ENCODE measurements at places on chromosomes 1 and 21.

DNA sequence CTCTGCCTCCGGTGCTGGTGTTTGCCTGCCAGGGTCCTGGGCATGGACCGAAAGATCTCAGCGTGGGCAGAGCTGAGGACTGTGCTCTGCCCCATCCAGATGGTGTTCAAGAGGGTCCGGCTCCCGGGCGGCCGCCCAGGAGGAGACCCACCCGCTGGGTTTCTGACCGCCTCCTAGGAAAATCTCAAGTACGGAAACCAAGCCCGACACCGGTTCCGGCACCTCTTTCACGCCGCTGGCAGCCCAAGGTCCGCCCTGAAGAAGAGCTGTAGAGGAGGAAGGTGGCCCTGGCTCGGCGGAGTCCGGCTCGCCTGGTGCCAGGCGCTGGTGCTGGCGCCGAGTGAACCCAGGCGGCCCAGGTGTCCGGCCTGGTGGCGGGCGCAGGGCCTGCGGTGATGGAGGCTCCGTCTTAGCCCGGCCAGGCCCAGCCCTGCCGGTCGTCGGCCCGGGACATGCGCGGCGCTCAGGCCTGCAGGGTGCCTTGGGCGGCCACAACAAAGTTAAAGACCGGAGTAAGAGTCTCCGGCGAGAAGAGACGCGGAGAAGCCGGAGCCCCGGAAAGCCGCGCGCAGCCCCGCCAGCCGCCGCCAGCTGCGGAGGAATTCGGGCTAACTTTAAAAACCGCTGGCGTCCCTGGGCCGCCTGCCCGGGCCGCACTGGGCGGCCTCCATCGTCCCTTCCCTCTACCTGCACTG, 1.5 kb downstream of the GRIK3 start:
- no peak for DNase-seq

- peak; percentile 95 for DNase-seq
These were observed 30.4 kb downstream of the ZNF281 start for GRCh38 chr1:200379432-200379757.

DNA sequence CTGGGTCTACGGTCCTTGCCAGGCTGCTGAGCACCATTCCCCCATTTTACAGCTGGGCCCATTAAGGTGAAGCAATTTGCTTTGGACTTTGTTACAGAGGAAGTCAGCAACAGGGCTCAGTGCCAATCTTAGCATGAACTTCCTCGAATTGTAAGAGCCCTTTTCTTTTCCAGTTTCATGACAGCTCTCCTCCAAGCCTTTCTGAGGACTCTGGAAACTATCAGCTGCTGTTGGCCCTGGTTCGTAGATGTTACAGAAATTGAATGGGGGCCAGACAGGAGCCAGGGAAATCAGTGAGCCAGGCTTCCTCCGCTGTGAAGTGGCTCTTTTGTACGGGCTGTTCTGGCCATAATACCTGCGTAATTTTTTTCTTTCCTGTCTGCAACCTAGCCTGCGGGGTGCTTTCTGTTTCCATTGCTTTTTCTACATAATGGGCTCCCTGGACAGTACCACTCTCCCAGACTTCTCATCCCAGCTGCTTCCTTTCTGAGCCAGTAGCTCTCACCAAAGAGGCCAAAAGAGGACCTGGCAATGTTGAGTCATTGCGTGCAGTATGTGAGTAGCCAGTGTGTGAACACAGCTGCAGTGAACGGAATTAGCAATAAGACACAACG, 386.3 kb downstream of the DISC1 start:
- no peak for DNase-seq

GRCh38 chr1:219114014-219114413, 59.7 kb upstream of the LYPLAL1 start:
- no peak for DNase-seq

DNA sequence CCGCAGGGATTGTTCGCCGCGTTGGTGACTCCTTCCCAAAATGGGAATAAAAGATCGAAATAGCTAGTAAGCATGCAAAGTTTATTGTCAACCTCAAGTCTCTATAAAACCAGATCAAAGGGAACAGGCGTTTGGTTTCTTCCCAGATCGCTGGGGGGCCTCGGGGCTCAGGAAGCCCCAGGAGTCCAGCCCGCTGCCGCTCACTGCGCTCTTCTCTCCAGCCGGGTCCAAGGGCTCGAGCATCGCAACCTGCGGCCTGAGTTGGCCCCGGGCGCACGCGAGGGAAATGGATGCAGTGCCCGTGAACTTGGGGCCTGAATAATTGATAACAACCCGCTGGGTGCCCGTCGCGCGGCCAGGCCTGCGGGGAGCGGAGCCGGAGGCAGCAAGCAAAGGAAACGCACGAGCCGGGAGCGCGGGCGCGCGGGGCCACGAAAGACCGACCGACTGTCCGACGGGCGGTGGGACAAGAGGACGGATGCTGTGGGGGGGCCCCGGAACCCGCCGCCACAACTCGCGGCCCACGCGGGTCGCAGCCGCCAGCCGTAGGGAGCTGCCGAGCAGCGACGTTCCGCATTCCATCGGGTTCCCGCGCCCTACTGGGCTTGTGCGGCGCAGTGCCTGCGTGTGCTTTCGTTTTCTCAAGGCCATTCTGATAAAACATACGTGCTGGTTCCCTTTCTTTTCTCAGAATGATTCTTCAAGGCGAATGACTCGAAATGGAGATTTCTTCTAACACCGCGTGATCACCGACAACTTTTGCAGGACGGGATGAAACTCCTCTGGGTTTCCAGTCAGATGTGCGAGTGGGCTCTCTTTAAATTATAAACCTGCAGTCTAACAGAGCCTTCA, 14.0 kb upstream of the ALX3 start:
- DNase-seq = no peak

- peak; percentile 92 for DNase-seq
These were observed 59.8 kb downstream of the ERG start for GRCh38 chr21:38438462-38438893.

DNA sequence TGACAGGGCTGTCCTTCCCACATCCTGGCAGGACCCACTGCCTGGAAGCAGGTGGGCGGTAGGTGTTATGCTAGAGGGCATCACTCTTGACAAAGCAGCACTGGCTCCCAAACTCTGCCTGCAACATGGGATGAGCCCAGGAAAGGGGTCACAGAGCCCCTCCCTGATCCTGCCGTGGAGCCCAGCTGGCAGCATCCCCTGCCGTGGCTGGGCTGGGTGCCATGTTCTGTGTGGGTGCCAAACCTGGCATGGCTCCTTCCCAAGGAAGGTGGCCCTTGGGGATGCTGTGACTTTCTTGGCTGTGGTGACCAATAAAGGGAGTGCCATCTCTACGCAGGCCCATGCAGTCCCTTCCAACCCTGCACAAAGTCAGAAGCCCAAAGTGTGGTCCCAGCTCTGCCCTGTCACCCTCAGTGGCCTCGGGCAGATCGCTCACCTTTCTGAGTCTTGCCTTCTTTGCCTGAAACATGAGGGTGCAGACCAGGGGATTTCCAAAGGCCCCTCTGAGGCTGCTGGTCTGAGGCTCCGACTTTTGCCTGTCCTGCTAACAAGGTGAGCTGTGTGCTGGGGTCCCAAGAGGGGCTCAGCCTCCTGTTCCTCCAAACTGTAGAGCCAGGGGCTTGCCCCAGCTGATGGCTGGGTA, 6.0 kb downstream of the CDK18 start:
- DNase-seq = no peak

DNA sequence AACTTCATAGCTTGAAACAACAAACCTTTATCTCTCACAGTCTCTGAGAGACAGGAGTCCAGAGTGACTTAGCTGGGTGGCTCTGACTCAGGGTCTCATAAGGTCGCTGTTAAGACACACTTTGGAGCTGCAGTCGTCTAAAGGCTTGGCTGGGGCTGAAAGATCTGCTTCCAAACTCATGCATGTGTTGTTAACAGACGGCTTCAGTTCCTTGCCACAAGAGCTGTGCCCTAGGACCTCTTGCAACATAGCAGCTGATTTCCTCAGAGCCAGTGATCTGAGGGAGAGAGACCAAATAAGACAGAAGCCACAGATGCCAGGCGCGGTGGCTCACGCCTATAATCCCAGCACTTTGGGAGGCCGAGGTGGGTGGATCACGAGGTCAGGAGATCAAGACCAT, 176.8 kb downstream of the DISC1 start:
- DNase-seq = no peak

- DNase-seq = peak; percentile 43
These were observed 22.5 kb downstream of the NTMT2 start for GRCh38 chr1:170168265-170168664.

DNA sequence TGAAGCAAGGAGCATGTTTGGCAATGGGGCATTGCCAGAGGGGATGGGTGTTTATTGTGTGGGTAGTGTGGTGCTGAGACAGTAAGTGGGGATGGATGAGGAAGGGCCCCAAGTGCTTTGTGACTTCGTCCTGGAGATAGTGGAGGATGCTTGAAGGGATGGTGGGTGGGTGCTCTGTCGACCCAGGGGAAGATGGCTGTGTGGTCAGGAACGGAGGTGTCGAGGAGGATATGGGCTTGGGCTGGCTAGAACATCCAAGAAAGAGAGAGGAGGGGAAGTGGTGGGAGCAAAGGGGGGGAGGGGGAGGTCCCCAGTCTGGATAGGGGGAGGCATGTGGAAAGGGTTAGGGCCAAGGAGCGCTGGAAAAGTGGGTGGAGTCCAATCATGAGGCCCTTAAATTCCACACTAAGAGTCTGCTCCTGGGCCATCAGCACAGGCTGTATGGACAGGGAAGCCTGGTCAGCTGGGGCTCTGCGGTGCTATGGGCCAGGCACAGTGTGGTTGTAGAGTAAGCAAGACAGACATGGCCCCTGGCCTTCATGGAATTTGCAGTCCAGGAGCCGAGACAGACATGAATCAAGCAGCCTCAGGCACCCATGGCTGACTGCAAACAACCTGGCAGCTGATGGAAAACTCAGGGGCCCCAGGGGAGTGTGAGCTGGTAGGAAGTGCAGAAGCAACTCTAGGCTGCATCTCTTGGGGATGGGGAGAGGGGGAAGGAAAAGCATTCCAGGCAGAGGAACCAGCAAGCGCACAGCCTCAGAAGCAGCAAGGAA, 36.3 kb downstream of the EDN2 start:
- DNase-seq = no peak

DNA sequence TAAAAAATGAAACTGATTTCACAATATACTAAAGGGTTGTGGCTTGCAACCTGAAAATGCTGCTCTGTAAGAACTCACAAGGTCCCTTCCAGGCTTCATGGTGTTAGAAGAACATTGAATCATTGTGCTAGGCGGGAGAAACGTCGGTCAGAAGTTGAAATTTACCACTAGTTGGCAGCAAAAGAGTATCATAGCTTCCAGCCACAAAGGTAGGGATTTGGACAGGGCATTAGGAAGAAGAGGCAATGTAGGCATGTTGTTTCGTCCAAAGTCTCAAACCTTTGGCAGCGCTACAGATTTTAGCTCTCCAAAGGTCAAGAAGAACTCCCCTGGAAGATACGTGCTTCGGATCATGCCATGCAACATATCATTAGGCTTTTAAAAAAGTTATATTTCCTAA, 62.5 kb upstream of the ZP4 start:
- peak; percentile 9 for DNase-seq

GRCh38 chr1:181187337-181188126, 99.0 kb downstream of the IER5 start:
- DNase-seq = no peak

- no peak for DNase-seq
These were observed 112.8 kb downstream of the EDEM3 start for GRCh38 chr1:184641894-184642293.

- no peak for DNase-seq
These were observed 167.1 kb upstream of the JUN start for GRCh38 chr1:58950897-58951296.

DNA sequence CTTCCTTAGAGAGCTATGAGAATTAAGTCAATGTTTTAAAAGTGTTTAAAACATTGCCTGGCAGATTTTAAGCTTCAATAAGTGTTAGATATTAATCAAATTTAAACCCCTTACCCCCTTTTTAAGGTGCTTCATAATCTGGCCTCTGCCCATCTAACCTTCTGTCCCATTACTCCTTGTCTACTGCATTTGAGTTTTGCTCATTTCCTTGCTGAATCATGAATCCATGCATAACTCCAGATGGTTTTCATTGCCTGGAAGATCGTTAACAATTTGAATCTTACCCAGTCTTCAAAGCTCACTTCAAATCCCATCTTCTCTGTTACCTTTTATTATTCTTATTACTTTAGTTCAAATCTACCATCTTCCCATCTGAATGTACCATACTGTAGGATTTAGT, 4.6 kb downstream of the HJV start:
- DNase-seq = no peak

- no peak for DNase-seq
These were observed 41.3 kb downstream of the DYRK1A start for GRCh38 chr21:37407719-37408420.

GRCh38 chr1:165173818-165174217, 182.7 kb downstream of the LMX1A start:
- no peak for DNase-seq

GRCh38 chr21:37432710-37433455, 66.3 kb downstream of the DYRK1A start:
- DNase-seq = no peak

- no peak for DNase-seq
These were observed 148.7 kb downstream of the ZZZ3 start for GRCh38 chr1:77533660-77534305.

DNA sequence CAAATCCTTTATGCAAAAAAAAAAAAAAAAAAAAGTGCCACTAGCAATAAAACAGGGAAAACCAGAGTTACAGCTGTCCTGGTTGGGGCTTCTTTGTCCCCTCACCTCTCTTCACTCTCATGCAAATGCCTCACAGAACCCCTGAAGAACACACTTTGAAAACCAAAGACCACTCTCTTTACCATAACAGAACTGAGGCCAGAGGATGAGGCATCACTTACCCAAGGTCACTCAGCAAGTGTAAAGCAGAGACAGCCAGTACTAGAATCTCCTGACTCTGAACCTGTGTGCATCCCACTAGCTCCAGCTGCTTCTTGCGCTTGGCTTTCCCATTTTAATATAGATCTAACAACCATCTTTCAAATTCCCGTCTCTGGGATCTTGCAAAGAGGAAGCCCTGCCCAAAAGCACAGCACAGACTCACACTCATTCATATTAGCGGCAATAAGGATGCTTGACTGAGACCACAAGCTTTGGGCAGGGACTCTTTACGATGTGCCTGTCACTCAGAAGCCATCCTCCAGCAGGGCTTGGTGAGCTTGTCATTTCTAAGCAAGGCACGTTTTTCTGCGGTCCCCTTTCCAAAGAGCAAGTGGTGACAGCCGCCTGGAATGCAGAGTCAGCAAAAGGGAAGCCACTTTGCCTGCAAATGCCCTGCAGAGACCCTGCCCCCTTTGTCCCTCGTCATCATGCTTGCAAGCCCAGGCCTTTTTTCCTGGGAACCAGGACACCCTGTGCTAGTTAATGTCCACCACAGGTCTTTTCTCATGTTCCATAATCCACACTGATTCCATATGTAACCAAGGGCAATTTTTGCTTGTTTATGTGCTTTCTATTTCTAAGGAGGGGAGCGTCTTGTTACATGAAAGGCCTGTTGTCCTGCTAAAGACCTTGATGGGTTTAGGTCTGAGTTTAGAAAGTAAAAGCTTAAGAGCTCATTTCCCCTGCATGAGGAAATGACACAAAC, 76.5 kb upstream of the NFIA start:
- no peak for DNase-seq

DNA sequence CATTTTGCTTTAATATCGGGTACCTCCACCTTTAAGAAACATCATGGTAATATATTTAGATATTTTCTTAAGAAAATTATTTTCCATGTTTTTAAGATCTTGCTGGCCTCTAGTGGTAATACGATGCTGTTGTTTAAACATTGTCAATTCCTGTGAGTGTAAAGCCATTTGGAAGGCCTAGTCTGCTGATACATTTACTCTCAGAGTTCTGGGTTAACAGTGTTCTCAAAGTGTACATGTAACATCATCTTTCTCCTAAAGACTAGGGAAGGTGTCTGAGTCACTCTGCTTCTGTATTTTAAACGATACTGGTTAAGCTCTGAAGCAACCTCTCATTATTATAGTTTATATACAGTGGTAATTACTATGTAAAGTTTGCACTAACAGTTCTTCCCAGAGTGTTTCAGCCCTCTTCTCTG, 189.1 kb downstream of the RASAL2 start:
- peak; percentile 52 for DNase-seq

- DNase-seq = no peak
These were observed 87.5 kb downstream of the IER5 start for GRCh38 chr1:181175955-181176354.

All from A172 (cell line).